Activated CD4-positive, alpha-beta T cell treated with anti-CD3 and anti-CD28 coated beads for 36 hours (primary cell): ENCODE measurements at places on chromosomes 13 and 19. TPM values are rescaled to one million over a fixed set of nuclear protein-coding genes. Genes with fewer than 3 reads are reported as not detected.

The ZNF440 gene
- total RNA-seq, result 7.7 TPM

The KLHL1 gene
- not detected for total RNA-seq

DNA sequence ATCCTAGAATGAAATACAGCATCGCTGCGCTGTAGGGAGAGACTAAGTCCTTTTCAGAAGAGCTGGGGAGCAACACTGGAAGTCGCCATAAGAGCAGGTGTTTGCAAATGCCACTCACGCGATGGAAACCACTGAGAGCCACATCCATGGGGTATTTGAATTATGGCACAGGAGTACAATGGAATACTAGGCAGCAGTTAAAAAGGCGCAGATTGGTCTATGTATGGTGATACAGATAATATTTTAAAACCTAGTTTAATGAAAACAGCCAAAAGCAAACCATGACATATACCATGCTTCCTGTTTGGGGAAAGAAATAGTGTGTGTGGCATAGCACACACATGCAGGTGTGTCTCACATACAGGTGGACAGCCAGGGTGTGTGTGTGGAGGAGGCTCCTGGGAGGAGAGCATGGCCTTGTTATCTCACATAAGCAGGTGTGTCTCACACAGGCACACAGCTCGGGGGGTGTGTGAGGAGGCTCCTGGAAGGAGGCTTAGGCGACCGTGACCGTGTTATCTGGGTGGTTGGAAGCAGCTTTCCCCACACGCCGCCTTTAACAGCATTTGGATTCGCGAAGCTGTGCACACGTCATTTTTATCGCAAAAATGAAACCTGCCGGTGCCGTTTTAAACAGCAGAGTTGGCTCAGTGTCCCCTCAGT lies 33.6 kb downstream of the ADPRHL1 start:
- no peak for DNase-seq

DNA sequence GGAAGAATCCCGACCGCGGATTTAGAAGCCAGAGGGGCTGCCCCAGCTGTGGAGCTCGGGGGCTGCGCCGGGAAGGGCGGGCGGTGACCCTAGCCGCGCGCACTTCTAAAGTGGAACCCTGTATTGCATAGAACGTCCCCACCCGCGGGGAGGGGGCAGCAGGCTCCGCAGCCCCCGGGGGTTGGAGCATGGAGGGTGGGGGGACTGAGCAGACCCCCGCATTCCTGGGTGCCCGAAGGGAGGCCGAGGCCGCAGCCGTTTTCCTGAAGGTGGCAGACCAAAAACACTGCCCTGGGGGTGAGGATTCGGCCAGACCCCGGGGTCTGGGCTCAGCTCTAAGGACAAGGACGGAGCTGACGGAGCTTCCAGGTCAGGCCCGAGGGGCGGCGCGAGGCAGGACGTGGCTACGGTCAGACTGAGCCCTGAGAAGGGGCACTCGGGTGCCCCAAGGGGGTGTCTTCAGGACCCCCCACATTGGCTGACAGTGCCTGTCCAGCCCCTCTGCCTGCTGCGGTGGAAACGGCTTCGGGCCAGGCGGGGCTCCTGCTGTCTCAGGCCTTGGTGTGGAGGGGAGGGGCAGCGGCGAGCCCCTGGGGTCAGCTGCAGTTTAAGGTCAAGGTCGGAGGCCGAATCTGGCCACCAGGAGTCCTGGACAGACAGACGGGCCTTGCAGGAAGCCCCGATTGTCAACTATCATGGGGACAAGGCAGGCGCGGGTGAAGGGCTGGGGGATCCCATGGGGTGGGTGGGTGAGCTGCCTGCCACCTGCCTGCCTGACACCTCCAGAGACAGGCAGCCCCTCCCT lies 12.6 kb downstream of the MKNK2 start:
- DNase-seq, result no peak

- no peak for DNase-seq
Measured at GRCh38 chr19:31641591-31641990, 292.4 kb upstream of the TSHZ3 start.

GRCh38 chr19:18596752-18597157 lies 8.2 kb downstream of the REX1BD start:
- peak; percentile 49 for DNase-seq

DNA sequence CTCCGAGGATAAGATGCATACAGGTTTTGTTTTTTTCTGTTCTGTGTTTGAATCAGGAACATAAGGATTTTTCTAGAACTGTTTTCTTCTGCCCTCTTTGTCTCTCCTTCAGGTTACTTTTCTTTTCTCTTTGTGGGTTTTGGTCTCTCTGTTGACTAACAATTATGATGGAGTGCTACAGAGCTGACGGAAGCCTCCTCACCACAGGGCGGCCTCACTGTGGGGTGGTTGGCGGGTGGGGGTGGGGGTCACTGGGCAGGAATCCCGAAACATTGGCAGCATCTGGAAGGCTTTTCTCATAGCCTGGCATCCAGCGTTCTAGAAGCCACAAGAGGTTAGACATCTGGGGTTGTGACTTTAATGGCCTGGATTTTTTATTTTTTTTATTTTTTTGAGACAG lies 12.0 kb upstream of the MATK start:
- DNase-seq, result peak; percentile 50

GRCh38 chr13:30406779-30407416 lies 15.4 kb upstream of the UBE2L5 start:
- no peak for DNase-seq

GRCh38 chr19:9906475-9907087 lies 29.7 kb downstream of the OLFM2 start:
- DNase-seq, result no peak

GRCh38 chr13:110322126-110322827 lies 15.2 kb downstream of the COL4A2 start:
- DNase-seq, result no peak

- no peak for DNase-seq
Measured at GRCh38 chr19:33405254-33405552, 31.7 kb downstream of the CEBPG start.

GRCh38 chr13:50437252-50437651 lies 406.2 kb downstream of the DLEU7 start:
- DNase-seq, result no peak
